ENCODE measurements at places on chromosomes 6 and 20.

GRCh38 chr6:115898246-115898645 is 162.4 kb downstream of the FRK start:
- no peak for DNase-seq

DNA sequence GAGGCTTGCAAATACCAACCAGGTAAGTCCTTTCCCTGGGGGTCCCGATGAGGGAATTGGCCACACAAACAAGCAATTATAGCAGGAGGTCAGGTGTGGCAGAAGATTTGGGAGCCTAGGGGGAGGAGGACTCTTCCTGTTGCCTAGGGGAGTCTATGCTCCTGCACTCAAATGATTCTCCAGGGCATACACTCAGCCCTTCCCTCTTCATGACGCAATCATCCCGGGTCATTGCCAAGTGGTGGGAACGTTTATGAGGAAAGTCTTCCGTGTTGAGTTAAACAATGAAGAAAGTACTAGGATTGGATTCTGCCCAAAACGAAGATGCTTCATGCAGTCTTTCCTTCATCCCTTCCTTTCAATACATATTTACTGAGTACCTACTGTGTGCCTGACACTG is 186.5 kb upstream of the TSHZ2 start:
- DNase-seq: no peak

GRCh38 chr6:157089851-157090250 is 233.5 kb downstream of the TMEM242 start:
- DNase-seq: no peak

GRCh38 chr20:6699921-6700562 is 67.4 kb upstream of the BMP2 start:
- DNase-seq: no peak

DNA sequence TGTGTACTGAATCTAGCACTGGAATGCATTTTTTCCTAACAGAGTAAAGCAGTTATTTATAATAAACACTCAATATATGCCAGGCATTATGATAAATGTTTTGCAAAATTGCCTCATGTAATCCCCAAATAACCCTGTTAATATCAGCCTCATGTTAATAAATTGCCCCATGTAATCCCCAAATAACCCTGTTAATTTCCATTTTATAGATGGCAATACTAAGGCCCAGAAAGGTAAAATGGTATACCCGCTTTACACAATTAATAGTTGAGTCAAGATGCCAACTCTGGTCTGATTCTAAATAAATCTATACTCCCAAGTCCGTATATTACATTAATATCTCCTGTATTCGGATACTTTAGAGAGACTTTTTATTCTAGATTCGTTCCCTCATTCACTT is 6.3 kb downstream of the MYB start:
- no peak for DNase-seq

GRCh38 chr20:20454850-20455627 is 87.1 kb downstream of the INSM1 start:
- no peak for DNase-seq

GRCh38 chr20:31869942-31870725 is at the start of the genes DUSP15 and TTLL9:
Gene DUSP15 (minus strand): TSS chr20:31870527. CDS start chr20:31870337, 190 bp downstream.
Gene TTLL9 (plus strand): TSS chr20:31870634. CDS start chr20:31871127, 493 bp downstream.
- peak; percentile 24 for DNase-seq

DNA sequence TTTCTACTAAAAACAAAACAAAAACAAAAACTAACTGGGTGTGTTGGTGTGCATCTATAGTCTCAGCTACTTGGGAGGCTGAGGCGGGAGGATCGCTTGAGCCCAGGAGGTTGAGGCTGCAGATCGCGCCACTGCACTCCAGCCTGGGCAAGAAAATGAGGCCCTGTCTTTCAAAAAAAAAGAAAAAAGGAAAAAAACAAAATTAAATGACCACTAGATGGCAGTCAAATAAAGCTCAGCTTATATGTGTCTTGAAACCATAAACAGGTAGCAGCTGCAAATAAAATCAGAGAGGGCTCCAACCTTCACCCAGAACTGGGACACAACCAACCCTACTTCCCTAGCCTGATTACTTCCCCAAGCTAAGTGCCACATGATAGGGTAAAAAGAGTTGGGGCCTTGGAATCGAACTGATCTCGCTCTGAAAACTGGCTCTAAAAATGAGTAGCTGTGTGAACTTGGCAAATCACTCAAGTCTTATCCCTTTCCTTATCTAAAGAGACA is 67.1 kb upstream of the ADGRF4 start:
- DNase-seq: no peak

- no peak for DNase-seq
These were observed 51.7 kb downstream of the UBR2 start for GRCh38 chr6:42615518-42615917.

- DNase-seq: no peak
These were observed 79.2 kb downstream of the WDR27 start for GRCh38 chr6:169622618-169623017.

DNA sequence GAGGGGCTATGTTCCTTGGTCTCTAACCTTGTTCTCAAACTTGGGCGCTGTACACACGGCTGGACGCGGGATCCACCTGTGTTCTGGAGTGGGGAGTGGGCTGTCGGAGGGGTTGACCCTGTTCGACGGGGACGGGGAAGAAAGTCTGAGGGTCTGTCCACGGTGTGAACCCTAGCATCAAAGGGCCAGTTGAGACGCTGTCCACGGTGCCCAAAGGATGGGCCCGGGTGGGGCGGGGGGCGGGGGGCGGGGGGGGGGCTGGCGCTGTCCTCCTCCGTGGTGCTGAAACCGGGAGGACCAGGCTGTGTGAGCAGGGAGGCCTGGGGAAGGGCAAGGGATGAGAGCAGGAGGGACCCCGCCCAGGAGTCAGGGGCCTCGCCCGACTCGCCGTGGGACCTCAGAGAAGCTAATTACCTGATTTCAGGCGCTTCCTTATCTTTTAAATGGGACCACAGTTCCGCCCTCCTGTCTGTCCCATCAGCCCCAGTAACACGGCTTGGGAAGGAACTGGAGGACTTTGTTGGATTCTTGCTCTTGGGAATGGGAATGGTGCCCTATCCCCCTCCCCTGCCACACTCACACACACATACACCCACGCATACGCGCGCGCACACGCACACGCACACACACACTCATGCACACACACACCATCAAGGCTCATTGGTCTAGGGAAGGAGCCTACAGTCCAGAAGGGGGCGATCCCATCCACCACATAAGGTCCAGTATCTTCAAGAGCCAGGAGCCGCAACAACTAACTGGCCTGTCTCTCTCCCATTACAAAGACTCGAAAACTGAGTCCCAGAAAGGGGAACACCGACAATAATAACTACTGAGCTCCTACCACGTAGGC is 1.0 kb upstream of the VSTM2L start:
- no peak for DNase-seq

DNA sequence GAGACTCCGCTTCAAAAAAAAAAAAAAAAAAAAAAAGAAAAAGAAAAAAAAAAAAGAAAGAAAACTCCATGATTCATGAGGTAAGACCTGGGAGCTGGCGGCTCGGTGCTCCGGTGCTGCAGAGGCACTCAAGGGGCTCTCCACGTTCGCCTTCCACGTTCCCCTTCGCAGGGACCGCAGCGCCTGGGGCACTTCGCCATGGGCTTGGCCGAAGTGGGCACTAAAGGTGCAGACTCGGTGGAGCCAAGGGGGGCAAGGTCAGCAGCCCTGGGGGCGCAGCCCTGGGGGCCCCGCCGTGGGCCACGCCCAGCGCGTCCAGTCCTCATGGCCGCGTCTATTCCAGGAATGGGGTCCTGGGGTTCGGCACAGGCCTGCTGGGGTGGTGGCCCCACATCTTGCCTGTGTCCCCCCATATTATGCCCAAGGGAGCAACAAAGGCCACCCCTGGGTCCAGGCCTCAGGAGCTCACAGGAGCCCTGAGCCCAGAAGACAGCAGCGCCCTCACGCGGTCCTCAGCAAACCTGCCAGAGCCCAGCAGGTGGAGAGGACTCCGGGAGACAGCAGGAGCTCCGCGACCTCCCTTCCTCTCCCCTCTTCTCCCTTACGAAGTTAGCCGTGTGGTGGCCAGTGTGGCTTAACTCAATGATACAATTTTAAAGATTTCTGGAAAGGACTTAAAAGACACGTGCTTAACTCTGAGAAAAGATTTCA is 21.9 kb downstream of the ZBTB46 start:
- no peak for DNase-seq

GRCh38 chr6:144104898-144105487 is 9.6 kb upstream of the SF3B5 start:
- no peak for DNase-seq

DNA sequence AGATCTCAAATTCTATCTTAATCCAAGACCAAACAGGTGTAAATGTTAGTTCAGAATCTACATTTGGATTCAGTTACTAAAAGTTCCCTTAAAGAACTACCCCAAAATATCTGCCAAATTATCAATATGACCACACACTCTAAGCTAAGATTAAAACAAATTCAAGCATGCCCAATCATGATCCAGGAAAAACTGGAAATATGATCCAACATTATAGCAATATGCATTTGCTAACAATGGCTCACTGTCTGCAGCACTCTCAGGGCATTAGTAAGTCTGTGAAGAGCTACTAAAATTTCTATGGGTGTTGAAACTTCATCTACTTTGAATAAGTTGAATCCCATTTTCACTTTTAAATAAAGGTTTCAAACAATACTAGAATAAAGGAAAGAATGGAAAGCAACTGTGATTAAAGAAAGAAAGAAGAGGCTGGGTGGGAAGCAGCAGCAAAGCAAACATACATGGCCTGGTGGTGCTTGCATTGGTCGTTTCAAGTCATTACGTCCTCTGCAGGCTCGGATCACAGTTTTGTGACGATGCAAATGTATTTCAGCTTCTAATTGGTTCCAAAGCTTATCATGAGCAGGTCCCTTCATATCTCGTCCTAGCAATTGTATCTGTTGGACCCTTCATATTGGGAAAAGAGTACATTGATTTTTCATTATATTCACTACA is 29.2 kb downstream of the GOPC start:
- no peak for DNase-seq

GRCh38 chr20:48722002-48722731 is 105.6 kb downstream of the PREX1 start:
- DNase-seq: no peak

- no peak for DNase-seq
These were observed 165.9 kb downstream of the SASH1 start for GRCh38 chr6:148508401-148509041.

- DNase-seq: no peak
These were observed 31.9 kb downstream of the NDUFAF5 start for GRCh38 chr20:13816757-13817156.

DNA sequence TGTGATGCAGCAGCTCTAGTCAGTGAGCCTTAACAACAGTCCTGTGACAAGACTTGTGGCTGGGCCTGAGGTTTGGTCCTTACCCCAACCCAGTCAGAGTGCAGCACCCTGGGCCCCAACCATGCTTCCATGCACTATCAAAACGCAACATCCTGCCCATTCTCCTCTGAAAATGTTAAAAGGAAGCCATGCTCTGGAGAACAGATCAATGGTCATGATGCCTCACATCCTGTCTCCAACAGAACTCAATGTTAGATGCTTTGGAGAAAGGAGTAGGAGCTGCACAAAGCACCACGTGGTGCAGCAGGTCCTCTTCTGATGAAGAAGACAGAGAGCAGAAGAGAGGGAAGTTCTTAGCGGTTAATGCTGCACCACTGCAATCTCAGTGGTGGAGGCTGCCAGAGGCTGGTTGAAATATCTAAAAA is 41.9 kb downstream of the TRAM2 start:
- no peak for DNase-seq

DNA sequence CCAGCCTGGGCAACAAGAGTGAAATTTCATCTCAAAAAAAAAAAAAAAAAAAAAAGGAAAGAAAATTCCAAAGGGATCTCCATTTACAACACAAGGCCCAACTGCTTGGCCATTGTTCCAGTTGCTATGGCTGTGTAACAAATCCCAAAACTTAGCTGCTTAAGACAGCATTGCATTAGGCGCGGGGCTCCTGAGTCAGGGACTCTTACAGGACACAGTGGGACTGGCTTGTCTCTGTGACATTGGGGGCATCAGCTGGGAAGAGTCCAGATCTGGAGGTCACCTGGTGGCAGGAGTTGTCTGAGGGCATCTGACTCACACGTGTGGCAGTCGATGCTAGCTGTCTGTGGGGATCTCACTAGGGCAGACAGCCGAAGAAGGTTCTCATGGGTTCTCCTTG is 35.6 kb downstream of the TTLL9 start:
- no peak for DNase-seq

DNA sequence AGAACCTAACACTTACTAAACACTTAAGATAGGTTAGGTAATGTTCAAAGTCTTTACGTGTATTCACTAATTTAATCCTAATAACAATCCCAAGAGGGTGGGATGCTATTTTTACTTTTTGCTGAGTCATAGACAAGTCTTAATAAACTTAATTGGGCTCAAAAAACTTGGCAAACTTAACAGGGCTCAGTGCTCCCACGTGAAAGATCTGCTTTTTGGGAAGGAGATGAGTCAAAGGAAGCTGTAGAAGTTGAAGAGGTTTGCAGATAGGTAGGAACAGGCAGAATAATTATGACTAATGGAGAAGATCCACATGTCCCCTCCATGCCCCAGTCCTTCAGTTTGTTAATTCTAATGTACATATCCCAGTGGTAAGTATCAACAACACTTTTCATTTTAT is 44.5 kb upstream of the STMND1 start:
- DNase-seq: no peak

- no peak for DNase-seq
These were observed 28.6 kb downstream of the DIDO1 start for GRCh38 chr20:62897666-62898065.

- DNase-seq: no peak
These were observed 31.5 kb downstream of the PRPH2 start for GRCh38 chr6:42690872-42691271.

- no peak for DNase-seq
These were observed 122.4 kb downstream of the IPCEF1 start for GRCh38 chr6:154234019-154234772.

DNA sequence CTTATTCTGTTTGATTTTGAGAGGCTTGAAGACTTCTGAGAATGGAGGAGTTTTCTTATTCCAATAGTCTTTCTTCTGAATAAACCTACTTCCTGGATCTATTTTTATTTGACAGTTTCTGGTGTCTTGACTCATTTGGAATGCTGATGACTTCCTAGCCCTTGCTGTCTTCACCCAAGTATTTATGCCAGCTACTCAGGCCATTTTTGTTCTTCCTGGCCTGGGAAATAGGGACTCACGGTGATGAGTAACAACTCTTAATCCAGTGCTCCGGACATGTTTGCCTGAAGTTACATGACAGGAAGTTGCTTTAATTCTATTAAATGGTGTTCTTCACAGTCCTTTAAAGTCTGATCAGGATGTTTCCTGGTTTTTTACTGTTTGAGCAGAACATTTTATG is 272.1 kb upstream of the EYS start:
- DNase-seq: no peak

DNA sequence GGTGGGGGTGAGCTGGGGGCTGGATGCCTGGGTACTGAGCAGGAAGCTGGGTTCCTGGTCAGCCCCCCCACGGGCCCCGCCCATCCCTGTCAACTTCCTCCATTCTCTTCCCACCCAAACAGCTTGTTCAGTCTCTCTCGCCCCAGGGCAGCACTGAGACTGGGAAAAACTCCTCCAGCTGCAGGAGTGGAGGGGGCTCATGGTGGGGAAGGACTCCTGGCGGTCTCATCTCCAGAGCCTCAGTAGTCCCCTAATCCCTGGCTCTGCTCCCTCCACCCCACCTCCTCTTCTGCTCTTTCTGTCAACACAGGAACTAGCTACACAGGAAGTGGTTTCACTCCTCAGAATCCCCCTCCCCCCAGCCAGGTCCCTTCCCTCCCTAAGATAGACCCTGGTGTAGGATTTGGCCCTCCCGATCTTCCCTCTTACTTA is at the start of gene GPSM3:
GPSM3 (minus strand) TSS at position 36 of the 432 bp plus-strand sequence. CDS start 130 bp downstream, outside the sequence.
- DNase-seq: no peak

GRCh38 chr6:4647414-4648365 is 128.5 kb upstream of the CDYL start:
- no peak for DNase-seq
